Activated CD4-positive, alpha-beta T cell treated with anti-CD3 and anti-CD28 coated beads, Interleukin-2, amount 10 ng/mL, durations not matched to agents 7 days and 5 days (primary cell): ENCODE measurements at places on chromosomes 2 and 18.

DNA sequence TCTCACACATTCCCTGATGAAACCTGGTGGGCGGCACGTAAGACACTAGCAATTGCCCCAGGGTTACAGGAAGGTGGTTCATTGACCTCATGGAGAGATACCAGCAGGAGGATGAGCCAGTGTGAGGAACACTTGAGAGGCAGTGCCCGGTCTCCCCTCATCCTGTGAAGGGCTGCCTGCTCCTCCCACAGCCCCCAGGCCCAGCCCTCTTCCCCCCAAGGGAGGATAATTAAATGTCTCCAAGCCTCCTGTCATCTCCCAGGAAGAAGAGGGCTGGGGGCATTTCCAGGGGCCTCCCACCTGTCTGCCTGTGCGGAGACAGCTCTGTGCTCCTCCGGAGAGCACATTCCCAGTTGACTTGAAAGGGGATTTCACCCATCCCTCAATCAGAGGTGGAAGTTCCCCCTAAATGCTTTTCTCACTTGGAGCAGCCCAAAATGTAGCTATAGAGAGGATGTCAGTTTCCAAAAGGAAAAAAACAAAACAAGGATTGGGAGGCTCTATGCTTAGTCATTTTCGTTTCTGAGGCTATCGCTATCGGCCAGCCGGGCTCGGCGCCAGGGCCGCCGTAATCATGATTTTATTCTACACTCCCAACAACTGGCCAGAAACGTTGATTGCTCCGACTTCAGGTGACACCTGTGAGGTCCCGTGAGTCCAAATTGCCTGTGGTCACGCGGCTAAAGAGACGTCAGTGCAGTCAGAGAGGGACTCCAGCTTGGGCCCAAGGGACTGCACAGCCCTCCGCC lies 7.1 kb downstream of the KCNF1 start:
- no peak for DNase-seq

- no peak for DNase-seq
Observed at GRCh38 chr2:100388703-100389102, 28.8 kb downstream of the CHST10 start.

DNA sequence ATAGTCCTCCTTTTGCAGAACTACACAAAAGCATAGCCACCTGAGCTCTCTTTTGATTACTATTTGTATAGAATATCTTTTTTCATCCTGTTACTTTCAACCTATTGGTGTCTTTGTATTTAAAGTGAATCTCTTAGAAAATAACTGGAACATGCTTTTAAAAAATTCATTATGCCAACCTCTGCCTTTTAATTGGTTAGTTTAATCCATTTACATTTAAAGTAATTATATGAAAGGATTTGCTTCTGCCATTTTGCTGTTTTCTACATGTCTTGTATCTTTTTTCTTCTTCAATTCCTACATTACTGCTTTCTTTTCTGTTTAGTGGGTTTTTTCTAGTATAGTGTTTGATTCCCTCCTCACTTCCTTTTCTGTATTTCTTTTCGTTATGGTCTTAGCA lies 407.5 kb upstream of the ZEB2 start:
- no peak for DNase-seq

DNA sequence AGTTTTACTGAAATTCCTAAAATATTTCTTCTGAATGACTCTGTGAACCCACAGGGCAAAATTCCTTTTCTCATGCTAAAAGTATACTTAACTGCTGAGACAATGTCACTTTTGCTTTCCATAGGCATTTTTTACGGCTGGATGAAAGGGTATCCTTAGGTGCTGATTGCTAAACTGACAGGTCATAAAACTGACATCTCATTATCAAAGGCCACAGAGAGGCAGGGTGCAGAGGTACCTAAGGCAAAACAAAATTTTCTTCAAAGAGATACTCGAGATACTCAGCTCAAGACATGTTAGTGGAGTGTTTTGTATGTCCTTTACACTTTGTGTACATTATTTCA lies 62.0 kb upstream of the WDR75 start:
- DNase-seq, result no peak

GRCh38 chr2:5598156-5598555 lies 94.0 kb upstream of the SOX11 start:
- no peak for DNase-seq

DNA sequence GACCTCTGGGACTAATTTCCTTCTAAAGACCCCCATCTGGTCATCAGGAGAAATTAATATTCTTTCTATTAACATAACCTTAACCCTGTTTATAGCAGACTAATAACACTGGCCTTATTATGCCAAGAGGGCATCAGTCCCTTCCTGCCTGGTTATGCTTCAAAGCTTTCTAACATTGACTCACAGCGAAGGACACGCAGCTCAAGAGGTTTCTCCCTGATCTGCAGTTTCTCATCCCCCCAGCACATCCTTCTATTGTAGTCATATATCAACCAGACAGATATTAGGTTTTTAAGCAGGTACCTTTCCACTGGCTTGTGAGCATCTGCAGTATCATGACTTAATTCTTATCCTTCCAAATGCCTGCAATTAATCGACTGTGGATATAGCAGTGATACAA lies 100.0 kb upstream of the CXCR4 start:
- DNase-seq, result no peak
